Pulmonary artery endothelial cell (primary cell): ENCODE measurements at places on chromosomes 13 and 19. TPM values are rescaled to one million over a fixed set of nuclear protein-coding genes. Genes with fewer than 3 reads are reported as not detected.

Gene LGALS4
- total RNA-seq, result not detected in 2 replicates

Gene OR7D2
- total RNA-seq, result not detected in 2 replicates

Gene LILRB1
- not detected in 2 replicates for total RNA-seq

Gene ZNF20
- 2.7 and 3.7 TPM in 2 replicates for total RNA-seq

Gene ZAR1L
- not detected in 2 replicates for total RNA-seq

Gene CGB5
- not detected in 2 replicates for total RNA-seq

Gene NAA16
- 6.2 and 9.6 TPM in 2 replicates for total RNA-seq

Gene HCST
- not detected in 2 replicates for total RNA-seq

Gene ZNF497
- total RNA-seq, result 0.53 and 0.67 TPM in 2 replicates

Gene FPR2
- total RNA-seq, result not detected in 2 replicates

Gene CAPN12
- total RNA-seq, result 0.20 TPM in 1 of 2 replicates, not detected in the other

Gene KIR2DL1
- not detected in 2 replicates for total RNA-seq

Gene MTRF1
- 11.1 and 16.8 TPM in 2 replicates for total RNA-seq

Gene TBCB
- total RNA-seq, result 196 and 223 TPM in 2 replicates

Gene ATP5F1D
- total RNA-seq, result 21.4 and 28.9 TPM in 2 replicates

Gene CPB2
- total RNA-seq, result not detected in 2 replicates

Gene FOXA3
- not detected in 2 replicates for total RNA-seq

Gene GAMT
- 12.3 and 25.5 TPM in 2 replicates for total RNA-seq

Gene LINGO3
- not detected in 2 replicates for total RNA-seq

Gene COL4A2
- 290 and 292 TPM in 2 replicates for total RNA-seq

Gene STOML3
- total RNA-seq, result not detected in 2 replicates

Gene LYL1
- 45.2 and 55.5 TPM in 2 replicates for total RNA-seq

Gene MCF2L
- total RNA-seq, result under 0.01 and 0.32 TPM in 2 replicates

Gene DCUN1D2
- total RNA-seq, result 7.7 and 8.2 TPM in 2 replicates

Gene SLC7A10
- not detected in 2 replicates for total RNA-seq

Gene CD209
- total RNA-seq, result not detected in 2 replicates

Gene ZNF844
- 2.8 and 4.9 TPM in 2 replicates for total RNA-seq
